ENCODE measurements at places on chromosomes 4 and X. TPM values are rescaled to one million over a fixed set of nuclear protein-coding genes. Genes with fewer than 3 reads are reported as not detected.

ARX gene
- polyA plus RNA-seq, result 42.8 TPM

GPC4 gene
- 1.5 TPM for polyA plus RNA-seq

GK gene
- 6.3 TPM for polyA plus RNA-seq

KCNE5 gene
- not detected for polyA plus RNA-seq

SPATA4 gene
- not detected for polyA plus RNA-seq

TMEM31 gene
- polyA plus RNA-seq, result 1.0 TPM

CFAP97 gene
- 29.8 TPM for polyA plus RNA-seq
